Stimulated activated CD8-positive, alpha-beta memory T cell treated with anti-CD3 and anti-CD28 coated beads, Interleukin-4, amount 100 ng/mL, for 4 hours (primary cell): ENCODE measurements at places on chromosomes 6 and 20.

- DNase-seq = no peak
Measured at GRCh38 chr6:134516582-134516981, 198.7 kb upstream of the SGK1 start.

GRCh38 chr20:9038791-9039535 is 29.9 kb upstream of the PLCB4 start:
- no peak for DNase-seq

DNA sequence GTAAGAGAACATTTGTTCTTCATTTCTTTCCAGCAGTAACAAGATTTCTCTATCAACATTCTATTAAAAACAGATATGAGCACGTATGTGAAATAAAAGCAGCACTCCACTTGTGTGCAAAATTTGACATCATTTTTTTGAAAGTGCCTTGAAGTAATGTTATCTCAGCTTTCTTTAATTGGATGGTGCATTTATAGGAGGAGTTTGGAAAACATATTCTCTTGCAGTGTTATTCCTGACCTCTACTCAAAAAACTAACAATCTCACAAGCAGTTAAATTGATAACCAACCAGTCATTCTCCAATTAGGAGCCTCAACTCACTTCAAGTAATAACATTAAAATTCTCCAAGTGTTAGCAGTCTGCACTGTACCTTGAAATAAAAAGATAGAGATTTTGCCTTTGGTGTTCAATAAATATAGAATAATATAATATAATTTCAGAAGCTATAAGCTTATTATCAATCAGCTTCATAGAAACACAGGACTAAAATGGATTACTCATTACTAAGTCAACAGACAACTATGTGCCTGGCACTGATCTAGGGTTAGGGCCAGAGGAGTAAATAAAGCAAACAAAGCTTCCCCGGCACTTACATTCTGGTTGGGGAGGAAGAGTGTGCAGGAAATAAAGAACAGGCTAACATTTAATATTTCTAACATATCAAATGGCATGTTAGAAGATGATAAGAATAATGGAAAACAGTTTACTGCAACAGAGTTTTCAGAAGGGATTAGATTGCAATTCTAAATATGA is 149.0 kb upstream of the SGK1 start:
- DNase-seq = no peak

- DNase-seq = no peak
Measured at GRCh38 chr6:158481690-158482473, 78.0 kb upstream of the TMEM181 start.

- DNase-seq = no peak
Measured at GRCh38 chr6:74410630-74411029, 714.6 kb downstream of the CD109 start.

- DNase-seq = no peak
Measured at GRCh38 chr20:58989196-58989595, 8.1 kb downstream of the NELFCD start.

GRCh38 chr6:7910298-7910653 is 312 bp downstream of the TXNDC5 start:
- DNase-seq = no peak

GRCh38 chr6:42604150-42604549 is 40.3 kb downstream of the UBR2 start:
- no peak for DNase-seq

DNA sequence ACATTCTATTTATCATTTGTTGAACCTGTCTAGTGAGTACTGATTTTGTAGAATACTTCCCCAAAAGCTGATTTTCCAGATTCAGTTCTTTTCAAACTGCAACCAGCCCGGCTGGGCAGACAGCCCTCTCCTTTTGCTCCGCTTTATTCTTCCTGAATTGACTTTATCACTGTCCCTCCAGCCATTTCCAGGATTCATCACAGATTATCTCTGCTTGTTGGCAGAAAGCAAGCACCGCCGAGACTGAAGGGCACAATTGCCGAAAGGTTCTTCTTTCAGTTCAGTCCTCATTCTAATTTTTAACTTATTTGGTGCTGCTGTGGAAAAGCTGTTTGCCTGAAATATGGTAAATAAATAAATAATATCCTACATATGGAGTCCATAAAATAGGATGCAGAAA is 369.1 kb upstream of the FLRT3 start:
- no peak for DNase-seq

DNA sequence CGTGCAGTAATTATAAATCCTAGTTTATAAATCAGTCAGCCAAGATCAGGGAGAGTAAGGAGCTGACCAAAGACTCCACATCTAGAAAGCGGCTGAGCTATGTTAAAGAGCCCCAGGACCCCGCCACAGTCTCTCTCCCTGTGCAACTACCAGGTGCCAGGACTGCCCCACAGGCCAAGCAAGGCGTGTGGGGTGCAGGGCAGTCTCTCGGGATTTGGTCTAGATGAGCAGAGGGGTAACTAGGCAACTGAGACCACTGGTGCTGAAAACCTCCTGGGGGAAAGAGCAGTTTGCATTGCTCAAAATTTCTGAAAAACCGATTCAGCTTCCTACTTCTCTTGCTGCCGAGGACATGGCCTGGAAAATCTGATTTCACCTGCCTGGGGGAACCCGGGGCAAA is 10.4 kb downstream of the PMEPA1 start:
- DNase-seq = no peak

GRCh38 chr20:8020314-8021079 is 936 bp upstream of the TMX4 start:
- no peak for DNase-seq

DNA sequence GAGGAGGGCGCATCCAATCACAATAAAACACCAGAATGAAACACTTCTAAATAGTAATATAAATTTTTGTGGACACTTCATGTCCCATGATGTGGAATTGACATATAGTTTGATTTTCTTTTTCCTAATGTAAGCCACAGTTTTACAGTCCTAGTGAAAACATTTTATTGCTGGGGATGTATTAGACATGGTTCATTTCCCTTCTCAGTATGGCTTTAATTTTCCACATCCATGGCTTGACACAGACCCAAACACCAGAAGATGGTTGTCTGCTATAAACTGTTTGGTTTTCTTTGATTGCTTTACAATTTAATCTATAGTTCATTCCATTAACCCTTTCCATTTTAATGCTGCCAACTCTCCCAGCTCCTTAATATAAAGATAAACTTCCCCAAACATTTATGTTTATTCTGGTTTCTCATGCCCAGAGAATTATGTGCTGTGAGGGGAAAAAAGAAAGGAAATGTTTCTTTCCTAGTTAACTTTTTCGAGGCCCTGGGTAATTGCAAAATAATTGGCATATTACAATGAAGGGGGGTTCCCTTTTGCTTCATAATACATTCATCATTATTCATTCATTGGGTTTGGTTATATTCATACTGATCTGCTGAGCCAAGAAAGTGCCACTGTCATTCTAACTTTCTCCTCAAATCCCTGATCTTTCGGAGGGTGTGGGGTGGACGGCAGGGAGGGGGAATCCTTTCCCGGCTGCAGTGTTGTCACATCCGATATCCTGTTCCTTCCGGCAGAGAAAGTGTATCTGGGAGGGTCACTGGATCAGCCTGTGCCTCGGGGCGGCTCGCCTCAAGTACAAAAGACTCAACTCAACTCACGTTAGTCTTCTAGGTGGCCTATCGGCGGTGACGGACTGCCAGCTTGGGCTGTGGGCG is 127.6 kb upstream of the TFAP2D start:
- no peak for DNase-seq

DNA sequence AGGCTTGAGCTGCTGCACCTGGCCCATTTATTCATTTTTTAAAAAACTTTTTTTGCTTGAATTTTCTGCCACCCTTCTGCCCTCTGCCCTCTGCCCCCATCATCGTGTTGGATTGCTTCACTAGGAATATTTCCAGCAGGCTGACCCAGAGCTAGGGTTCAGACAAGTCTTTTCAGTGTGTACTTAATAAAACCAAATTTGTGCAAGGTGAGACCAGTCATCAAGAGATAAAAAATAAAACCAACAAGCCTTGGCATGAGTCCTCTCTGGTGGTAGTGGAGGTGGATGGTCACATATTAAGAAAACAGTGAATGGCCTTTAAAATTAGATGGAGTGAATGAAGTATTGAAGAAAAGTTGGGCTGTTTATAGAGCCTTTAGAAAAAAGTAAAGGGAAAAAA is 239.6 kb downstream of the CDKAL1 start:
- DNase-seq = no peak

- no peak for DNase-seq
Measured at GRCh38 chr6:115004982-115005381, 662.2 kb upstream of the HS3ST5 start.

GRCh38 chr6:6920114-6920986 is 187.4 kb upstream of the RREB1 start:
- no peak for DNase-seq

- DNase-seq = no peak
Measured at GRCh38 chr6:51260003-51260402, 441.3 kb downstream of the TFAP2B start.

DNA sequence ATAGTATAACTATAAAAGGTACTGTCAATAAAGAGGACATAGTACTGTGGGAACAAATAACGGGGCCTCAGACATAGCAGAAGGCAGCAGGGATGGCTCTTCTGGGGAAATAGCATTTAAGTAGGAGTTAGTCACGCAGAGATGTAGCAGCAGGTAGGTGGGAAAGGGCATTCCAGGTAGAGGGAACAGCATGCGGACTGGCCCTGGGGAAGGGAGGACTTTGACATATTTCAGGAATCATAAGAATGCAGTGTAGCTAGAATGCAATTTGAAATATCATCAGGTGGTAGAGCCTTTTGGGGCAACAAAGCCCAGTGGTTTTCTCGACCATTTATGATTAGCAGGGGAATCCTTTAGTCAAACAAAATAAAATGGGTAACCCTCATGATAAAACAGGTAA is 191.1 kb downstream of the SLC24A3 start:
- DNase-seq = no peak

- no peak for DNase-seq
Measured at GRCh38 chr6:18488526-18489270, 101.5 kb downstream of the RNF144B start.

DNA sequence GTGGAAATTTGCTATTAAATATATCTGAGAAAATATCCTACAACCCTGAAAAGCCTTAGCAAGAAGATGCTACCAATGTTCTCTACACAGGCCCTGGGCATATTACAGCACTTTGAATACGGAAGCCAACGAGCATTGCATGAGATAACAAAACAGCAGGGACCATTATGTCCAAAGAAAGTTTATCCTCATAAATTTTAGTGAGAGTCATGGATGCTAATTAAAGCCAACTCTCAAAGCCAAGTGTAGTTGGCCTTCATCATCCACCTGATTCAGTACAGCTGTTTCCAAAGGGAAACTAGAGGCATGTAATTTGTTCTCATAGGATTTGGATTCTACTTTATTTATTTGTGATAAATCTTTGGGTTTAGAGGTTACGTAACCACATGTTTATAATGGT is 564.8 kb downstream of the RFPL4B start:
- no peak for DNase-seq

GRCh38 chr6:33252759-33253158 is 18.9 kb downstream of the VPS52 start:
- DNase-seq = no peak
